ENCODE measurements at places on chromosomes 2 and 18.

DNA sequence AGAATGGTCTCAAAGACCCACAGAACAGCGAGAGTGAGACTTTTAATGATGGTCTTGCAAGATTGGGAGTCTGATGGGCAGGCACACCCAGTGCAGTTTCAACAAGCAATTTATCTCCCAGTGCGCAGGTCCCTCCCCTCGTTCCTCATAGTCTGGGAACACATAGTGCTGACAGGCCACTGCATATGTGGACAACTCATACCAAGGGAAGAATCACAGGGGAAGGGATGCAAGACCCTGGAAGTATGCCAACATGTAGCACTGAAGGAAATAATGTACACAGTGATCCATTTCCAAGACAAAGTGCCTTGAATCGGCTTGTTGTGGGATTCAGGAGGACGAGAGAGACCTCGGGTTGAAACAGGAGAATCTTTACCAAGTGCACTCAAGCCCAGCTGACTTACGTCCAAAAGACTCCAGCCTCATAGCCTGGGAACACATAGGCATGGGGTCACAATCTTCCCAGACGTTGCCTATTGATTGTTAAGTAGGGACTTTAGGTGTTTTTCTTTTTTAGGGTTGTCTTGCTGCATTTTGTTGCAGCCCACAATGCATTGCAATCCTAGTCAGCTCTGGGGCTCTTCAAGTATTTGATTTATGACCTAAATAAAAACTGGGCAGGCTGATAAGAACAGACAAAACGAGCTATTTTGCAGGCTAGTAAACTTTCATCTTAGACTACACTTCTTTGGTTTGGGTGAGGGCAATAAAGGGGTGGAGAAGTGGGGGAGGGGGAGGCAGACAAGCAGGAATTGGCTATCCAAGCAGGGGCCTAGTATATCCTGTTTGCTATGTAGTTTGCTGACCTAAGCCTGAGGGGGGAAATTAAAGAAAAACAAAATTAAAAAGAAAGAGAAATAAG, 24.7 kb upstream of the SERPINB5 start:
- no peak for DNase-seq

- no peak for DNase-seq
Measured at GRCh38 chr18:28823506-28824182, 646.7 kb upstream of the CDH2 start.

DNA sequence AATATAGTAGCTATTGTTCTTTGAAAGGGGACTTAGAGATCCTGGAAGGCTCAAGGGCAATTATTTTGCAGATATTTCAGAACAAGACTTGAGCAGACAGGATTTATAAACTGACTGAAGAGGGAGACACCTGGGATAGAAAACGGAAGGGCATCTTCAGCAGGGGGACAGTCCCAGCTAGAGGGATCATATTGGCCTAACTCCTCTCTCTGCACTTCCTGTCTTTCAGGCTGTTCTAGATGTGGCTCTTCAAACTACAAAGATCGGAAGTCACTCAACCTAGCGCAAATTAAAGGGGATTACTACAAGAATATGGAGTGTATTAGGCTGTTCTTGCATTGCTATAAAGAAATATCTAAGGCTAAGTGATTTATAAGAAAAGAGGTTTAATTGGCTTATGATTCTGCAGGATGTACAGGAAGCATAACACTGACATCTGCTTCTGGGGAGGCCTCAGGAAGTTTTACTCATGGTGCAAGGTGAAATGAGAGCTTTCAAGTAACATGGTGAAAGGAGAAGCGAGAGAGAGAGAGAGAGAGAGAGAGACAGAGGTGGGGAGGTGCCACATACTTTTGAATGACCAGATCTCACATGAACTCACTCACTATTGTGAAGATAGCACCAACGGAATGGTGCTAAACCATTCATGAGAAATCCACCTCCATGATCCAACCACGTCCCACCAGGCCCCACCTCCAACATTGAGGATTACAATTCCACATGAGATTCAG, 5.3 kb upstream of the CTIF start:
- no peak for DNase-seq

DNA sequence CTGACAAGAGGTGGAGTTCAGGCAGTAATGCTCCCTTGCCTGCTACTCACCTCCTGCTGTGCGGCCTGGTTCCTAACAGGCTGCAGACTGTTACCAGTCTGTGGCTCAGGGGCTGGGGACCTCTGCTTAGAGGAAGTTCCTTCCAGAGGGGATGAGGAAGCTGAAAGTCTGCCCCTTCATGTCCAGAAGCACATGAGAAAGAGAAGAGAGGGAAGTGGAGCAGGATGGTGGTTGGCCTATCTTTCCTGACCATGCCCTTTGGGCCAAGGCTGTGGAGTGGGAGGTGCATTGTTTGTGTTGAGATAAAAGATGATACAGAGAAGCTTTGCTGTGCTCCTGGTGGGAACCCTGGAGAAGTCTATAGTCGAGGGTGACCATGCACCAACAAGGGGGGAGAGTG, 112.5 kb downstream of the LPIN1 start:
- DNase-seq, result no peak

- DNase-seq, result no peak
Measured at GRCh38 chr2:160343404-160343803, 143.3 kb upstream of the ITGB6 start.

Data from NCI-H2081 treated with DMSO at 0.1 percent for 48 hours (cell line).